Smooth muscle cell of the coronary artery (primary cell): ENCODE measurements at places on chromosomes 3 and 15. TPM values are rescaled to one million over a fixed set of nuclear protein-coding genes. Genes with fewer than 3 reads are reported as not detected.

KBTBD13 gene
- total RNA-seq = under 0.01 TPM in 1 of 2 replicates, not detected in the other

KCNMB3 gene
- total RNA-seq = 0.75 and 1.3 TPM in 2 replicates

CCDC80 gene
- 606 and 2,461 TPM in 2 replicates for total RNA-seq

ZPLD1 gene
- 0.38 TPM in 1 of 2 replicates, not detected in the other for total RNA-seq

C3orf52 gene
- total RNA-seq = 1.2 and 6.2 TPM in 2 replicates

CCDC13 gene
- total RNA-seq = 0.23 and 0.47 TPM in 2 replicates

ACP3 gene
- total RNA-seq = 0.08 and 0.23 TPM in 2 replicates

RPL39L gene
- 11.3 and 49.4 TPM in 2 replicates for total RNA-seq

STAC gene
- 13.0 and 17.5 TPM in 2 replicates for total RNA-seq

NSMCE3 gene
- 3.9 and 6.5 TPM in 2 replicates for total RNA-seq

DAZL gene
- total RNA-seq = not detected in 2 replicates

GFM1 gene
- total RNA-seq = 31.3 and 34.9 TPM in 2 replicates

DZIP1L gene
- 20.0 and 22.0 TPM in 2 replicates for total RNA-seq

PEX11A gene
- 5.0 and 13.5 TPM in 2 replicates for total RNA-seq
